ENCODE measurements at places on chromosomes 5 and 9. TPM values are rescaled to one million over a fixed set of nuclear protein-coding genes. Genes with fewer than 3 reads are reported as not detected.

GRCh38 chr5:134997015-134997414 lies 29.3 kb downstream of the CATSPER3 start:
- no peak for DNase-seq

DNA sequence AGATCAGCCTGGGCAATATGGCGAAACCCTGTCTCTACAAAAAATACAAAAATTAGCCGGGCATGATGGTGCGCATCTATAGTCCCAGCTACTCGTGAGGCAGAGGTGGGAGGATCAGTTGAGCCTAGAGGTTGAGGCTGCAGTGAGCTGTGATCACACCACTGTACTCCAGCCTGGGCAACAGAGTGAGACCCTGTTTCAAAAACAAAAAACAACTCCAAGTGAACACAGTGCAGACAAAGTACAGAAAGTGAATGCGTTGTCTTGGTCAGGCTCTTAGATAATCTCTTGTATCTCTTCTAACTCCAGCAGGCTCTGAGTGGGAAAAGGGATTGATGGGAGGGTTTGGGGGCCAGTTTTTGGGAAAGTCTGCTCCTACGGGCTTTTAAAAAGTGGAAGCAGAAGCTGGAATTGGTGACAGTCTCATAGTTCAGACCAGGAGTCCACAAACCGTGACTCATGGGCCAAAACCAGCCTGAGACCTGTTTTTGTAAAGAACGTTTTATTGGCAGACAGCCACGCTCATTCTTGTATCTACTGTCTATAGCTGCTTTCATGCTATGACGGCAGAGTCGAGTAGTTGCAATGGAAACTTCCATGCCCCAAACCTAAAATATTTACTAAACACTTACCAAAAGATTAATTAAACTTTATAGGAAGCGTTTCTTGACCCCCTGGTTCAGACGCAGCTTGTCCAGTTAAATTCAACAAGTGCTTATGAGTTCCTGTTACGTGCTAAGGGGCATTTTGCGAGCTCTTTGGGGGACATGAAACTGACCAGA lies 32.9 kb downstream of the NDST1 start:
- no peak for DNase-seq

DNA sequence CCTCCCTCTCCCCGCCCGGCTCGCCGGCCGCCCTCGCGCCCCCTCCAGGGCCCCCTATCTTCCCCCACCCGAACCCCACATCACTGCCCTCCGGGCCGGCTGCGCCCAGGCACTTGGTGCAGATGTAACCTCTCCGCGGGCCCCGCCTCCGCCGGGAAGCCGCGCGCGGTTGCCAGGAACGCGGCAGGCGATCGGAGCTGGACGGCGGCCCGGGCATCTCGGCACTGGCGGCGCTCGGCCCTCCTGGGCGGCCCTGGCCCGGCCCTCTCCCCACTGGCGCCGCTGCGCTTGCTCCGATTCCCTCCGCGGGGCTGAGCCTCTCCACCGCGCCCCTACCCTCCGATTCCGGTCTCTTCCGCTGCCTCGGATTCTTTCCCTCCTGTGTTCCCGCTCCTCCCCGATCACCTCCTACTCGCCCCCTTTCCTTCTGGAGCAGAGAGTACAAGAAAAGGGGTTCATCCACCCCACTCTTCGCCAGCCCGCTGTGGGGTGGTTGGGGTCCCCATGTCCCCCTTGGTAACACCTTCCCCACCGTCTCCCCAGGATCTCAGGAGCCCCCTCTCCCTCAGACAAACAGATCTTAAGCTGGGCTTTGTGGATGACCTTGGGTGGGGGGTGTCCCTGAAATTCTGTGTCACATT lies 70.6 kb downstream of the C9orf50 start:
- DNase-seq: no peak

- no peak for DNase-seq
Observed at GRCh38 chr5:170314541-170315095, 17.0 kb upstream of the LCP2 start.

CD72 gene
- 2.1 TPM for polyA plus RNA-seq

DNA sequence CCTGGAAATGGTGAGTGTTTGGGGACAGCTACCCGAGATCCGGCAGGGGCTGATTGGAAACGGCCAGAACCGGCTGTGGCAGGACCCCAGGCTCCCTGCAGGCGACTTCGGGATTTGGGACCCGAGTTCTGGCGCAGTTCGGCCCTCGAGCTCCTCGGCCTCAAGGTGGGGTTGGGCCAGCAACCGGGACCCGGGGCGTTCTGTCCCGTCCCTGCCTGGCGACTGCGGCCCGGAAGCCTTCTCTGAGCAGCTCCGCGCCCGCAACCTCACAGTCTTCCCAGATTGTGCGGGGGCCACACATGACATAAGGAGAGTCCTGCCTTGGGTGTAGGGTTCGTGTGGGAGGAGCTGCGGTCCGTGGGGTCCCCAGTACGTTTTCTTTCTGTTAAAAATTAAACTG lies 23.2 kb upstream of the NEURL1B start:
- no peak for DNase-seq

NR5A1 gene
- not detected for polyA plus RNA-seq

DNA sequence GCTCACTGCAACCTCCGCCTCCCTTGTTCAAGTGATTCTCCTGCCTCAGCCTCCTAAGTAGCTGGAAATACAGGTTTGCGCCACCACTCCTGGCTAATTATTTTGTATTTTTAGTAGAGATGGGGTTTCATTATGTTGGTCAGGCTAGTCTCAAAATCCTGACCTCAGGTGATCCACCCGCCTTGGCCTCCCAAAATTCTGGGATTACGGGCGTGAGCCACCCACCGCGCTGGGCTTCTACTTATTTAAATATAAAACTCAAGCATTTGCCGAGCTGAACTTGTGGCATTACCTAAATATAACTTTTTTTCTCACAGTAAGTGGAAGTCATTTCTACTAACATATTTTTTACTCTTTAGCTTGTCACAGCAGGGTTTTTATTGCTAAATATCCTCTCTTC lies 1356.3 kb upstream of the ACO1 start:
- DNase-seq: no peak

ALDH1A1 gene
- polyA plus RNA-seq: 311 TPM

CDC25C gene
- polyA plus RNA-seq: 7.8 TPM

- no peak for DNase-seq
Observed at GRCh38 chr5:157540707-157541446, 34.7 kb downstream of the ADAM19 start.

SLC34A3 gene
- polyA plus RNA-seq: 6.0 TPM

IRX1 gene
- polyA plus RNA-seq: 28.6 TPM

DNA sequence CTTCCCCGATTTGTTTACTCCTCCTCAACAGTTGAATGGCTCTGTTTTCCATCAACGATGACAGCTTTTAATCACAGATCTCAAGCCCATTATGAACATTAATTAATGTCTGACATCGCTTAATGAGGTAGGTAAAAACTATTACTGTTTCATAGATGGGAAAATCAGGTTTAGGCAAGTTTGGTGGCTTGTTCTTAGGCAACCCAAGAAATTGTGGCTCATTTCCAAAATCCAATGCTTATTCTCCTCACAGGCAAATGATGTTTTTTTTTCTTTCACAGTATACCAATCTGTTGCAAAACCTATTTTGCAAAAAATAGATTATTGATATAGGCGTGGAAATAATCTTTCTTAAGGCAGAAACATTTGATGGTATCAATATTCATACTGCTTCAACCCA lies 70.8 kb upstream of the CHD1 start:
- no peak for DNase-seq

GCNT1 gene
- 4.8 TPM for polyA plus RNA-seq

- DNase-seq: no peak
Observed at GRCh38 chr5:124997186-124997893, 250.9 kb upstream of the ZNF608 start.

ST8SIA4 gene
- polyA plus RNA-seq: 6.1 TPM

DNA sequence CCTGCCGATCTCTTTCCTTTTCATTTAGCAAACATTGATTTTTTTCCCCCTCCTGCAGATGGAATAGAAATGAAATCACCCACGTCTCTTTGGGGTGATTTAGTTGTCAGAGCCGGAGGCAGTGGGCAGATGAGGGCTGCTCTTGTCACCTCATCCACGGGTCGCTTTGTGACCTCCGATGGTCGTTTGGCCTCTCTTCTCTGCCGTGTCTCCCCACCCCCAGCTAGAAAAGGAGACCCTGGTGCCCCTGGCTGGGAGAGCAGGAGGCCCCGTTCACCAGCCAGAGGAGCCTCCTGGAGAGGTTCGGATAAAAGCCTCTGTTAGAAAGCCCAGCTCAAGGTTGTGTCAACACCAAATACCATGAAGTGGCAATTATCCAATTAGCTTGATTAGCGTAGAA lies 21.6 kb upstream of the RXRA start:
- DNase-seq: no peak

- no peak for DNase-seq
Observed at GRCh38 chr9:87708986-87709728, 16.8 kb upstream of the CTSL start.

DNA sequence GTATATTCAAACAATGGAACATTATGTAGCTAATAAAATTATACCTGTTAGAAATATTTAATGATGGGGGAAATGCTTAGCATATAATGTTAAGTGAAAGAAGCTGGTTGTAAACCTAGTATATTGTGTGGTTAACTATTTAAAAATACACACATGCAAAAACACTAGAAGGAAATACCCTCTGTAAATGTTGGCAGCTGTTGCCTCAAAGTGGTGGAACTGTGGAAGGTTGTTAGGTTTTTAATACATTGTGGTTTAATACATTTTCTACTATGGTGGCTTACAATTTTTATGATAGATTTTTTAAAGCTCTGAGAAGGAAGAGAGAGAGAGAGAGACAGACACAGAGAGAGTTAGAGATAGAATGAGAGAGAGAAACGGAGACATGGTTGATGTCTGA lies 74.9 kb downstream of the COL15A1 start:
- DNase-seq: no peak

DNA sequence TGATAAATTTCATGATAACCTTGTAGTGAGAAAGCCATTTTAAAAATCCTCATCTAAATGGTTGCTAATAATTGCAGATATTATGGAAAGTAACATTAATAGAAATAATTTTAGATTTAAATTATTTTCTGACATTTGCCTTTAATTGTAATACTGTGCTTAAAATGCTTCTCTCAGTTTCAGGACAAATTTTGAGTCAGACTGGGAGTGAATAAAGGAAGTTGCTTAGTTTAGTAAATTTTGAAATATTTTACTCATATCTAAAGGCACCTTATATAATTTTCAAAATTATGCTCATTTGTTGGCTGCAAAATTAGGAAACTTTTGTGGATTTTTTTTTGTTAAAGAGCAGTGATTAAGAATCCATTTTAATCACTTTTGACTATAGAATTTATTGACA lies 93.8 kb downstream of the CSNK1G3 start:
- DNase-seq: no peak

GRCh38 chr9:68895741-68896478 lies 118.0 kb downstream of the PRKACG start:
- no peak for DNase-seq

DNA sequence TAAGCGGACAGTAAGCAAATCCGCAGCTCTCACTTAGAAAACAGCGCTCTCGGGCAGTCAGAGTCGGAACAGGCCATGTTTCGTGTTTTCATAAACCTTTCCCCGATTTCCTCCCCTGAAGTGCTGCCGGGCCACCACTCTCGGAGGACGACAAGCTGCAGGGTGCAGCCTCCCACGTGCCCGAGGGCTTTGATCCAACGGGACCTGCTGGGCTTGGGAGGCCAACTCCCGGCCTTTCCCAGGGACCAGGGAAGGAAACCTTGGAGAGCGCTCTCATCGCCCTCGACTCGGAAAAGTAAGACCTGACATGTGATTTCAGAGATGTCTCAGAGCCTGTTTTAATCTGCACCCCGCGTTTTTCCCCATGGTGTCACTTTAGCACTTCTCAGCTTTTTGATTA lies 99.8 kb upstream of the CACNA1B start:
- no peak for DNase-seq

DRD1 gene
- not detected for polyA plus RNA-seq

ZNF484 gene
- 9.9 TPM for polyA plus RNA-seq

DNA sequence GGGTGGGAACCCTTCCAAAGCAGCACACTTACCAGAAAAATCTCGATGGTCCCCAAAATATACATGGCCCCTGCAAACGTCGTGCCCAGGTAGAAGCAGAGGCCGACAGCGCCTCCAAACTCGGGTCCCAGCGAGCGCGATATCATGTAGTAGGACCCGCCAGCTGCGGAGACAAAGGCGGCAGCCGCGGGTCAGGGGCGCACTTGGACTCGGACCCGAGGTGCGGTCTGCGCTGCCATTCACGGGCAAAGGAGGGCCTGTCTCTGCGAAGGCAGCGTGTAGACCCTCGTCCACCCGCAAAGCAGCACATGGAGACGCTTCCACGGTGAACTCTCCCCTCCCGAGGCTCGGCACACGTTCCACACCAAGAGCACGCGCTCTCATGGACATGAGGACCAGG lies 25.0 kb downstream of the SLC12A7 start:
- DNase-seq: no peak

PCDHGA9 gene
- 6.0 TPM for polyA plus RNA-seq

- no peak for DNase-seq
Observed at GRCh38 chr5:122311961-122312590, at the start of gene SNCAIP. Gene SNCAIP (plus strand): TSS chr5:122312237. CDS start chr5:122391135, 78,898 bp downstream.

DNA sequence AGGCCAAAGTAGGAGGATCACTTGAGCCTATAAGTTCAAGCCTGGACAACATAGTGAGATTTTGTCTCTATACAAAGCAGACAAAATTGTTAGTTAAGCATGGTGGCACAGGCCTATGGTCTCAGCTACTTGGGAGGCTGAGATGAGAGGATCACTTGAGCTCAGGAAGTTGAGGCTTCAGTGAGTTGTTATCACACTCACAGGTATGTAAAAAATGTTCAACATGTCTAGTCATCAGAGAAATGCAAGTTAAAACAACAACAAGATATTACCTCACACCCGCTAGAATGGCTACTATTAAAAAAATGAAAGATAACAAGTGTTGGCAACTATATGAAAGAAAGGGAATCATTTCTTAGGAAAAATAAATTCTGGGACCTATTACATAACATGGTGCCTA lies 341.5 kb upstream of the ST8SIA4 start:
- DNase-seq: no peak

ZFP37 gene
- polyA plus RNA-seq: 12.9 TPM

GRCh38 chr9:131598121-131598520 lies 52.8 kb downstream of the PRRT1B start:
- DNase-seq: no peak

DNA sequence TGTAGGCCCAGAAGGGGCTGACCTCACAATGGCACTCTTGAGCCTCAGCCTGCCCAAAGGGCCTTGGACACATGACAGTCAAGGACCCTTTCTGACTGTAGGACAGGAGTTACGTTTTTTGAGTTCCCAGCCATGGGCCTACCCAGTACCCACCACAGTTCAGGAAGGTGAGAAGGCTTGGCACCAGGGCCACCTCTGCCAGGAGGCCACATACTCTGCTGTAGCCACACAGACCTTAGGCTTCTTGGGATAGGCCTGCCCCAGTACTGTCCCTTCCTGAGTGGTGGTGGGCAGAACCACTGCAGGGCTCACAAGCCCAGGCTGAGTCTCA lies 12.8 kb downstream of the PDLIM4 start:
- no peak for DNase-seq

FGFR4 gene
- 48.7 TPM for polyA plus RNA-seq

- DNase-seq: no peak
Observed at GRCh38 chr5:113195771-113196170, 219.2 kb downstream of the DCP2 start.
